ENCODE measurements at places on chromosomes 6 and 20.

DNA sequence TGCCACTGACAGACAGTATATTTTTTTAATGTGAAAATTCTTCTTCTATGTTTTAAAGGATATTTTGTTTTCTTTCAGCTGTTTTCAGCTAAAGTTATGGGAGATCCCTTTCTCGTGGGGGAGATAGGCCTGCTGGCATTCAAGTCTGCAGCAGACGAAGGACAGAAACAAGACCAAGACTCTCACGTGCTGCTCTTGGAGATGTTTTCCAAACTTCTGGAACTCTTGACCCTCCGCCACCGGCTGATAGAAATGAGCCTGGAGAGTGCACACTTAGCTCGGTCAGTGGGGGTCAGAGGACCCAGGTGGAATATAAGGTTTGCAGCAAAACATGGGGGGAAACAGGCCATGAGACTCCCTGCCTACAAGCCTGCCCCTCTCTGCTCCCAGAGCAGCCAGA lies 120.5 kb downstream of the CD164 start:
- DNase-seq = no peak

GRCh38 chr6:89749918-89750317 lies 69.7 kb downstream of the MDN1 start:
- no peak for DNase-seq

GRCh38 chr6:125258651-125259353 lies 43.0 kb downstream of the HDDC2 start:
- DNase-seq = no peak

- DNase-seq = no peak
Measured at GRCh38 chr6:6918216-6918983, 189.4 kb upstream of the RREB1 start.

- DNase-seq = no peak
Measured at GRCh38 chr20:49579195-49579594, 11.3 kb upstream of the PTGIS start.

GRCh38 chr6:108097882-108098281 lies 23.3 kb upstream of the OSTM1 start:
- no peak for DNase-seq

All from T-helper 17 cell (primary cell).